Astrocyte of the spinal cord (primary cell): ENCODE measurements at places on chromosomes 3 and 15.
A peak's percentile ranks its signal among the peaks of the same experiment; 100 is the strongest.

DNA sequence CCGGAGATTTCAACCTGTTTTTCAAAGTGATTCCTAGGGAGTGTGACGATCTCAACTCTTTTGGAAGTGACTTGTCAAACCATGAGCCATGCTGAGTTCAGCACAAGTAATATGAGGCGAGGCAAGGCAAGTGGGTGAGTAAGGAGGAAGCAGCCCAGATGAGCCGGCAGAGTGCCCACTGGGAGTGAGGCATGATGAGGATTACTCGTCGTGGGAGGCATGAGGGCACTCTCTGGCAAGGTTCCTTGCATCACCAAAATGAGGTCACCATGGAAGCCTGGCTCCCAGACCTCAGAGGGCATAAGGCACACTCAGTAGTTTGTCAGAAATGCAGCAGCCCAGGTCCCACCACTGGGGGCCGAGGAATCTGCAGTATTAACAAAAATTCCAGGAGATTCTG is 636.1 kb downstream of the MAGI1 start:
- DNase-seq = peak; percentile 88

- DNase-seq = peak; percentile 34
Measured at GRCh38 chr3:54188176-54188791, 65.9 kb downstream of the CACNA2D3 start.

- DNase-seq = no peak
Measured at GRCh38 chr3:183227586-183227985, 25.5 kb upstream of the B3GNT5 start.

DNA sequence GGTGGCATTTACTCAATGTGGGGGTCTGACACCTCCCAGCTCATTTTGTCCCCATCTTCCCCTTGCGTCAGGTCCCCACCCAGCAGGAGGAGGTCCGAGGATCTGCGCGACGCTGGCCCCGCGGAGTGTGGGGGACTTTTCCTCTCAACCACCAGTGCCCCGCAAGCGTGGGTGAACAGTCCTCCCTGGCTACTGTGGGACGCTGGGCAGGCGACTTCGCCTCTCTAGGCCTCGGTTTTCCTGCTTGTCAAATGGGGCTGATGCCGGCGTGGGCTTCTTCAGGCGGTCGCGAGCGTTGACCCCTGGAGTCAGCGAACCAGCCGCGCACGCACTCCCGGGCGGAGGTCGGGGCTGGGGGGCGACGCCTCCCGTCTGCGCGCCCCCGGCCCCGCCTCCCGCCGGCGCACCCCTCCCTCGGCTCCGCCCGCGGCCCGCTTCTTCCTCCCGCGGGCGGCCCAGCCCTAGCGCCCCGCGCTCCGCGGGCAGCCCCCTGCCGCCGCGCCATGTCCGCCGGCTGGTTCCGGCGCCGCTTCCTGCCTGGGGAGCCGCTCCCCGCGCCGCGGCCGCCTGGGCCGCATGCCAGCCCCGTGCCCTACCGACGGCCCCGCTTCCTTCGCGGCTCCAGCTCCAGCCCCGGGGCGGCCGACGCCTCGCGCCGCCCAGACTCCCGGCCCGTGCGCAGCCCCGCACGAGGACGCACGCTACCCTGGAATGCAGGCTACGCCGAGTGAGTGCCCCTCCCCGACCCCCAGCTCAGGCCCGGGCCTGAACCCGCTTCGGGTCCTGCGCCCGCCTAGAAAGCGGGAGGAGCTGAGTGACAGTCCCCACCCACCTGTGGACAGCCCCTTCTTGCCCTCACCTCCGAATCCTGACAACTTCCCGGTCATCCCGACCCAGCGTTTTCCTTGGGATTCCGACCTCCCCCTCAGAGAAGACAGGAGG is at the start of gene PPM1M:
TSS of gene PPM1M (plus strand) at position 438 of the 942 bp plus-strand sequence. CDS start at position 504, 66 bp downstream.
- peak; percentile 33 for DNase-seq

DNA sequence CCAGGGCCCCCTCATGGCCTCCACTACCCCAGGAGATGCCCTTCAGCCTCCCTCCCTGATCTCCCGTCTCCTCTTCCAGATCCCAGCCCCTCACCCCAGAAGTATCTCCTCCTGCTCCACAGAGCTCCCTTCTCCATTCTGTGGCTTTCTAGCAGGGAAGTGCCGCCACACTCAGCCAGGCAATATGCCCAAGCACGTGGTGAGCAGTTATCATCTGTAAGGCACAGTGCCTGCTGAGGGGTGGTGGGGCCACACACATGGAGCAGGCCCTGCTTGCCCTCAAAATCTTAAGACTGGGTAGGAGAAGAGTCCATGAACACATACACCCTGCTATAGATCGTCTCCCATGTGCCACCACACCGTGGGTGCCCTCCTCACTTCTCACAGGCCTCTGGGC is 2.4 kb upstream of the PHGR1 start:
- DNase-seq = no peak
